Cardiac septum (tissue), 1 donor: ENCODE measurements at places on chromosomes 6 and 20. TPM values are rescaled to one million over a fixed set of nuclear protein-coding genes. Genes with fewer than 3 reads are reported as not detected.

NKAPL gene
- 6.6 TPM for total RNA-seq

- DNase-seq: no peak
These were observed 3.2 kb upstream of the SDHAF4 start for GRCh38 chr6:70563530-70563929.

DNA sequence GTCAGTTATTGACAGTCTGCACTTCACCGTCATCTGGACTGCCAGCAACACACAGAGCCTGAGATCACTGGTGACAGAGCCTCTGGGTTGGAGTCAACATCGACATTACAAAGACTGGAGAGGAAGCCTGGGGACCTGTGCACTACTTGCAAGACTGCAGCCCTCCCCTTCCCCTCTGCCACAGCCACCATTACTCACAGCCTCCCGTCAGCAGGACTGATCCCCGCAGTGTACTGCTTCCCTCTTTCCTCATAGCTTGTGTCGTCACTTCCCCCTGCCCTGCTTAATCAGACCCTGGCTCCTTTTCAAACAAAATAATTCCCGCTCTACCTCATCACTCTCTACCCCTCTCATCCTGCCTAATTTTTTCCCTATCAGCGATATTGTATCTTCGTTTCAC, 235.5 kb upstream of the KCNQ5 start:
- no peak for DNase-seq

DNA sequence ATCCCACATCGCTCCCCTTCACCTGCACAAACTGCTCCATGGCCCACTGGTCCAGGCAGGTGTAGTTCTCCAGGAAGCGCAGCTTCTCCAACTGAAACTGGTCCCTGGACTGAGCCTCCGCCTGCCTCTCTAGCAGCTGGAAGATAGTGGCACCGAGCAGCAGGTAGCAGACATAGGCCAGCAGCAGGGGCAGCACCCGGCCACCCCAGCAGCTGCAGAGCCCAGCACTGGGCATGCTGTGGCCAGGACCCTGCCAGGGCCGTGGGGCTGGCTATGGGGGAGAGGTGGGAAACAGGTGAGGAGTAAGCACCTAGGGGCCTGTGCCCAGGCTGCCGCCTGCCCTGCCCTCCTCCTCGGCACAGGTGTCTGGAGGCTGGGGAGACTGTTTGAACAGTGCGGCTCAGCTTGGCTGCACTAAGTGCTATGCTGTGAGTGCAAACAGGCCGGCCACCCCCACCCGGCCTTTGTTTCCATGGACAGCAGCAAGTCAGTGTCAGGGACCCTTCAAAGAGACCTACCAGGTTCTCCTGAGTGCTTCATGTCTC, at the start of gene KCNK16:
KCNK16 (minus strand) TSS at position 397 of the 545 bp plus-strand sequence; CDS start at position 235, 162 bp downstream.
- no peak for DNase-seq

DNA sequence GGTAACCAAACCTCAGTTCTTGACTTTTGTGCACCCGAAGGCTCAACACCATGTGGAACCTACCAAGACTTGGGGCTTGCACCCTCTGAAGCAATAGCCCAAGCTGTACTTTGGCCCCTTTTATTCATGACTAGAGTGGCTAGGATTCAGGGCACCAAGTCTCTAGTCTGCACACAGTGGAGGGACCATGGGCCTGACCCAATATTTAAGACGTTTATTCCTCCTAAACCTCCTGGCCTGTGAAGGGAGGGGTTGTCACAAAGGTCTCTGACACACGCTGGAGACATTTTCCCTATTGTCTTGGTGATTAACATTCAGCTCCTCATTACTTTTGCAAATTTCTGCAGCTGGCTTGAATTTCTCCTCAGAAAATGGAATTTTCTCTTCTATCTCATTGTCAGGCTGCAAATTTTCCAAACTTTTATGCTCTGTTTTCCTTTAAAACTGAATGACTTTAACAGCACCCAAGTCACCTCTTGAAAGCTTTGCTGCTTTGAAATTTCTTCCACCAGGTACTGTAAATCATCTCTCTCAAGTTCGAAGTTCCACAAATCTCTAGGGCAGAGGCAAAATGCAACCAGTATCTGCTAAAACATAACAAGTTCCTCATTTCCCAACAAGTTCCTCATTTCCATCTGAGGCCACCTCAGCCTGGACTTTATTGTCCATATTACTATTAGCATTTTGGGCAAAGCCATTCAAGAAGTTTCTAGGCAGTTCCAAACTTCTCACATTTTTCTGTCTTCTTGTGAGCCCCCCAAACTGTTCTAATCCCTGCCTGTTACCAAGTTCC, 481.4 kb upstream of the BTBD3 start:
- no peak for DNase-seq
